Brain (organoid and tissue), 16 donors: ENCODE measurements at places on chromosomes 5 and 9.
A peak's percentile ranks its signal among the peaks of the same experiment; 100 is the strongest.

DNA sequence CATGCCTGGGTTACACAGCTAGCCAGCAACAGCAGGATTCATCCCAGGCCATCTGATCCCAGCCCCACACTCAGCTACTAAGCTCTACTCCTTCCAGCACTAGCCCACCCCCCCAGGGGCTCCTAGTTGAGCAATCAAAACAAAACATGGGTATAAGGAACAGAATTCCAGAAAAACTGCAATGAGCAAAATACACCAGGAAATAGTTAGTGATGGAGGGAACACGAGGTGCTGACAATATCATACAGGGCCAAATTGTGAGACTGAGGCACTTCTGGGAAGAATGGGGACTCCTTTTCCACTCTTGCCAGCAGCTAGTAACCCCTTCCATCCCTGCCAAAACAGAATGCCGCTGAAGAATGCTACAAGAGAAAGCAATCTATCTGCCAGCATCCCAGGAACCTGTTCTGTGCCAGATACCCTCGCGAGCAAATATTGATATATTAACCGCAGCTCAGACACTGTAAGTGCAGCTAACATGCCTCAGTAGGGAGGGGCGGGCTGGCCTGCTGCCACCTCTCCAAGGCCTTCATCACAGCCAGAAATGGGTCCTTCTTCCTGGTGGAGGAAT, 161.4 kb downstream of the SLIT3 start:
- DNase-seq = no peak

DNA sequence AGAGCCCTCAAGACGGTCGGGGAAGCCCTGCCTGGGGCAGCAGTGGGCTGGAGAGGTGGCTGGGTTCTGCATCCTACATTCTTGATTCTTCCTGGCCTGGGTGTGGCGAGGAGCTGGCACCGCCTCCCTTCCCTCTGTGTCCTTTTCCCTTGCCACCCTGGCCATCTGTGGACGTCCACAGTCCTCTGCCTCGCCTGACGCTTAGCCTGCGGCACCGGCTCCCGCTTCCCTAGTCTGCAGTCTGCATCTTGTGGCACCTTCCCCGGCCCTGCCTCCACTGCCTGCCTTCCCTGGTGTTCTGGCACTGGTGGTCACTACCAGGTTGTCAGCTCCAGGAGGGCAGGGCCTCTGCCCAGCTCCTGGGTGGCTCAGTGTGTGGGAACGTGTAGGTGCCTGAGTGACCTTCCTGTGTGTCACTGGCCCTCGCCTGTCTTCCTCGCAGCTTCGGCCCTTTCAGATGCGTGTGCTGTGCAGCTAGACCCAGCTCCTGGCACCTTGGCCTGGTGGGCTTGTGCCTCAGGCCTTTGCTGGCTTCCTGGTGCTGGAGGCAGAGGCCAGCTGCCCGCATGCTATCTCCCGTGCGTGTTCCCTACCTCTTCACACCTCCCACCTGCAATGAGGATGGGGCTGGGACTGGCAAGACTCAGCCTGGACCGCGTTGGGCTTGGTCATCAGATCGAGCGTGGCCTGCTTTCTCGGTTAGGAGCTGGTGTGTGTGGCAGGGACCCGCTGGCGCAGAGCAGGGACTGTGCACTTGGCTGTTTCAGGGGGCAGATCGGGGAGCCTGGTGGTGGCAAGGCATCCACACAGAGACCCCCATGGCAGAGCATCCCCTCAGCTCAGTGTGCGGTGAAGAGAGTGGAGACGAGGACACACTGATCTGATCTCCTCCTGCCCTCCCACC, 20.9 kb downstream of the TRAF2 start:
- no peak for DNase-seq

DNA sequence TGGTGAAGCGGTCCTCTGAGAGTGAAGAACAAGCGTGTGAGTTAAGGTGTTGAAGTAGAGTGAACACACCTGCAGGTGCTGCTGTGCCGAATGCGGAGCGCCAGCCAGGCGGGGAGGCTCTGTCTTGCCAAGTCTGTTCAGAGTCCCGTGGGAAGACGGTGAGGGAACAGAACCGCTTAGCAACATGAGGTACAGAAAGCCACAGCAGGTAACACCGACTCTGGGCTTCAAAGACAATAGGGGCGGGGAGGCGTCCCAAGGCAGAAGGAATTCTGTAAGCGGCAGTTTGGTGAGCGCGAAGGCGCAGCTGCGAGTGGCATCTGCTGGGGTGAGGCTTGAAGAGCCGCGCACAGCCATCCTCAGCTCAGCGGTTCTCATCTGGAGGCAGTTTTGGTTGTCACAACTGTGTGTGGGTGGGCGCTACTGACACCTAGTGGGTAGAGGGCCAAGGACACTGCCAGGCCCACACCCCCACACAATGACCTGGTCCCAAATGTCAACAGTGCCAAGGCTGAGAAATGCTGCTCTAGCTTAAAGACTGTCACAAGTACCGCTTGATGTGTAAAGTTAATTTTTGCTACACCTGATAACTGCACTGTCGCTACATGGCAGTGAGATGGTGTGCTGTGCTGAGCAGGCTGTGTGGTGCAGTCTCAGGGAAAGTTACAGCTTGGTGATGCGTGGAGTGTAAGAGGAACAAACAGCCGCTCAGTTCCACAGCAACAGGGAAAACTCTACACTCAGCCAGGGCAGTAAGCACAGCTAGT, 67.4 kb upstream of the TBC1D9B start:
- DNase-seq = peak; percentile 41

DNA sequence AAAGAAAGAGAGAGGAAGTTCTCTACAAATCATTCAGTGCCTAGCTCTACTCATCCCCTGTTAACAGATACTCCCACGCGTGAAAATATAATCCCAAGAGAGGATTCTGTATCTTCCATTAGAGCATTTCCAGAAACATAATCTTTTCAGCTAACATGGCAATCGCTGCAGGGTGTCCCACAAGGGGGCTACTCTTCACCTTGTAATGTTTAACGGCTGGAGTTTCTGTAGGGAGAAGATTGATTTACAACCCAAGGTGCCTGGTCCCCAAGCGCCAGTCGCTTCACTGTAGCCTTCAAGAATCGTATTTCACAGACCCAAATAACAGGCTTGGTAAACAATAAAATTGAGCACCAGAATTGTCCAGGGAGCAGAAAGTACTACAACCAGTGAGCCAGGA, 318.7 kb downstream of the TLE1 start:
- no peak for DNase-seq

DNA sequence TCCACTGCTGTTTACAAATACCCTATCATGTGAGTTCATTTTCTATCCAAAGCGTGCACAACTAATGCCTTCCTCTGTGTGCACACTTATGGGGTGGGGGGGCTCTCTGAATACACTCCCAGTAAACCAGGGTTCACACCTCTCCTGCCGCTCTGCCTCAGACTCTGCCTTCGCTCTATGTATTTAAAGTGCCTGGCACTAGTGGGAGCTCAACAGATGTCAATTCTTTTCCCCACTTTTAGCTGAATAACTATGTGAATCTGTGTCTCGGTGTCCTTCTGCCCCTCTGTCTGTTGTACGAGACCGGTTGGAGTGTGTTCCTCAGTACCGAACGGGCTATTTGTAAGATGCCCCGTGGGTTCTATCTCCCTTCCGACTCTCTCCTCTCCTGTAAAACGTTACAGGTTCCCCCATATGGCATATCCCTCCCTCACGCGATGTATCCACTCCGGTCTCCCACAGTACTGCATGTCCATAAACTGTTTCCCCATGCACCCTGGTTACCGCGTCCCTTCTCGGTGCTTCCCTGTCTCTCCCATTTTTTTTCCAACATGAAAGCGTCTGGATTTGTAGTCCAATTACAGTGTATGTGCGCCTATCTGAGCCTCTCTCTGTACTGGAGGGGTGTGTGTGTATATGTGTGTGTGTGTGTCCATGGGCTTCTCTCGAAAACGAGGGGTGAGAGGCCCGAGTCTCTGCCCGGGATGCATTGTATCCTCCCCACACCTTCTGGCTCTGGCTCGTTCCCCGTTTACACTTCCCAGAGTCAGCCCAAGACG, 1.6 kb downstream of the ELL2 start:
- DNase-seq = peak; percentile 53

GRCh38 chr9:122821278-122821943, 7.0 kb downstream of the PDCL start:
- DNase-seq = no peak

GRCh38 chr9:114280636-114281472, 42.0 kb upstream of the ORM1 start:
- DNase-seq = no peak

- DNase-seq = no peak
These were observed 6.3 kb downstream of the PCDH1 start for GRCh38 chr5:141871870-141872269.

- DNase-seq = peak; percentile 1
These were observed 1825.6 kb upstream of the CDH9 start for GRCh38 chr5:28864006-28864405.

GRCh38 chr5:94209774-94210355, 408.5 kb downstream of the KIAA0825 start:
- DNase-seq = peak; percentile 71

DNA sequence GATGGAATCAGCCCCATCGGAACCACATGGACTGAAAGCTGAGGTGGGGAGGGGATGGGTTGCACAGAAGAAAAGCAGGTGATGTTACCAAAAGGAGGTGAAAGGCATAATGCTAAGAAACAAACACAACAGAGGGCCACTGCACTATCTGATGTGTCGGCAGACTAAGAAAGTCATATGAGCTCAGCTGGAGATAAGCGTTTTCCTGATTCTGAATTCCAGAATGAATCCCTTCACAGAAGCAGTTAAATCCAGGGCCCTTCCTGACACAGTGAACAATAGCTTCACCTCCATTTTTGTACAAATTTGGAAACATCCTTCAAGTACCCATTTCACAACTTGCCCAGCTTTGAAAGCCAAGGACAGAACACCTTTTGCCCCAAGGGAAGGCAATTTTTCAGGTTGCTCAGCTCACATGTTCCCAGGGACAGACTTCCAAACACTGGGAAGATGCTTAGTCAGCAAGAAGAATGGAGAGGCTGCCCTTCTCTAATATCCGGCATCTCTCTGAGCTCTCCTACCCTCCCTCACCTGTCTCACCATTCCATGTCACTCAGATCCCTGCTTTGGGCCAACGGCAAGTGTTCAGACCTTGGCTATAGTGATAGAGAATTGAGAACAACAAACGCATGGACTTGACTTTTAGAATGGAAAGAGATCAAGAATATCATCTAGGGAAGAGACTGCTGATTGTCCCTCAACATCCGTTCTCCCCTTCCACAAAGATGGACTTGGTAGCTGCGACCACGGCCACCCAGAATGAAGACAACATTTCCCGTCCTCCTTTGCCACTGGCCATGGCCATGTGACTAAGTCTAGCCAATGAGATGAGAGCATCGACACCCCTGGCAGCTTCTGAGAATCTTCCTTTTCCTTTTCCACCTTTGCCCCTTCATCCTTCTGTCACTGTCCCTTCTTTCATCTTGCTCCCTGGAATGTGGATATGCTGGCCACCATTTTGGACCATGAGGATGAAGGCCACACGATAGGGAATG, 68.6 kb upstream of the IL17B start:
- no peak for DNase-seq

DNA sequence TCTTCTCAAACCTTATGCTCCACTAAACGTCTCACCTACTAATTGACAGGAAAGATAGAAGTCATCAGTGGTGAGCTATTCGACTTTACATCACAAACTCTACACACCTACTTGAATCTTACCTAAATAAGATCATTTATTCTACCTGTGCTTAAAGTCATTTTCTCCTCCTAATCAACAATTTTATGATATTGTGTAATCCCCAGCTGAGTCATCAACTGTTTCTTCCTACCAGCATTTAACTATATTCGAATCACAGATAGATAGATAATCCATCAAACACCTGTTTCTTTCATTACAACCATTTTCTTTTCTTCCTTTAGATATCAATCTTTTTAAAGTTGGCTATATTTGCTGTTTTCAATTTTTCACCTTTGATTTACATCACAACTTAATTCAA, 181.5 kb downstream of the LPAR1 start:
- DNase-seq = no peak

GRCh38 chr9:114157516-114158176, 2.3 kb downstream of the COL27A1 start:
- no peak for DNase-seq

DNA sequence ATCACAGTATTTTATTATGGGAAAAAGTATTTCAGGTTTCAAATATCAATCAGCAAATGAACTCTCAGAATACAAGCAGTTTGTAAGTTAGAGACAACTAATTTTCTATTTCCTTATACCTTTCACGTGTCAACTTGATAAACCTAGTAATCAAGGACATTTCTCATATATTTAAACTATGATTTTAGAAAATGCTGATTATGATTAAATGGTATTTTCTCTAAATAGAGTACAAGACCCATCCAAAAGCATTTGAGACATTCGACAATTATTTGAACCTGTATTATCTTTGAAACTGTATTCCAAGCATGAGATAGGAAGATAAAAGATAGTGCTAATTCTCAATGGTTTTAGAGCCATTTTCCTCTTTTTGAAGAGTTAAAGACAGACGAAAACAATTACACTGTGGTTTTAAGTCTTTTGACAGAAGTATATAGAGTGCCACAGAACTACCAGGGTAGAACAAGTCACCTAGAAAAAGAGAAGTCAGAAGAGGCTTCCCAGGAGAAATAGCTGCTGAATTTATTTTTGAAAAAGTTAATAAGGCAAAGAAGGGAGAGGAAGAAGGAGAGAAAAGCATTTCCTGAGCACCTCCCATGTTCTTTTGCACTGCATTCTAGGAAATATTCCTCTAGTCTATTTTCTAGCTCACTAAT, 5.6 kb downstream of the MEIKIN start:
- no peak for DNase-seq

- no peak for DNase-seq
These were observed 396.6 kb upstream of the KCNN2 start for GRCh38 chr5:113965225-113965624.

DNA sequence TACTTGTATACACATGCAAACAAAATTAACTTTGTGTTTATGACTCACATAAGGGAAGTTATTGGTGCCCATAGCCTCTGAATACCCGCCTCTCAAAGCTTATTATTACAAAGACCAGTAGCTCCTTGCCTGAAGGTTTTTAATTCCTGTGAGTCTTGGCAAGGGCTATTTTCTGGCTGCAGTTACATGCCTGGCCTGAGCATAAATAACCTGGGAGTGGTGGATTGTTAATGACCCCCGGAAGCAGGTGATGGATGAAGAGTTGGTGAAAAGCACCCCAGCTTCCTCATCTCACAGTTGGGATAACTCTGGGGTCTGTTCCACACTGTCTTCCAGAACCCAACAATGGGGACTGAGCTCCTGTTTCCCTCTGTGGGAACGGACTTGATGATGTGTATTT, 594.5 kb downstream of the PDE4D start:
- DNase-seq = no peak

GRCh38 chr5:141513627-141514329, 24.9 kb downstream of the PCDHGC5 start:
- peak; percentile 96 for DNase-seq

GRCh38 chr5:14414656-14415023, 167.0 kb upstream of the OTULINL start:
- peak; percentile 43 for DNase-seq

DNA sequence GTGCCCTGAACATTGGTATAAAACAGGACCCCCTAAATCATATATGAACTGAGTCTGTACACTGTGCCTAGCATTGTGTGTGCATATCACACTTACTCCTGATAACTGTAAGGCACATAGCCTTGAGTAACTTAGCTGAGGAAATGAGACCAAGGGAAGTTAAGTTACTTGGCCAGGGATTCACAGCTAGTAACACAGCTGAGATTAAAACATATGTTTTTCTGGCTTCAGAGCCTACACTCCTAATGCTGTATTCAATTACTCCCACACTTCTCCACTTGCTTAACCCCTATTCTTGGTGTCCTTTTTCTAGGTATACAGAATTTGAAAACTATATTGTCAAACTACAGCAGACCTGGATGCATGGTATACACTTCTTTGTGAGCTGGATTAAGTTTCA, 12.8 kb downstream of the GHR start:
- DNase-seq = no peak
